ENCODE measurements at places on chromosomes 16 and 17.

DNA sequence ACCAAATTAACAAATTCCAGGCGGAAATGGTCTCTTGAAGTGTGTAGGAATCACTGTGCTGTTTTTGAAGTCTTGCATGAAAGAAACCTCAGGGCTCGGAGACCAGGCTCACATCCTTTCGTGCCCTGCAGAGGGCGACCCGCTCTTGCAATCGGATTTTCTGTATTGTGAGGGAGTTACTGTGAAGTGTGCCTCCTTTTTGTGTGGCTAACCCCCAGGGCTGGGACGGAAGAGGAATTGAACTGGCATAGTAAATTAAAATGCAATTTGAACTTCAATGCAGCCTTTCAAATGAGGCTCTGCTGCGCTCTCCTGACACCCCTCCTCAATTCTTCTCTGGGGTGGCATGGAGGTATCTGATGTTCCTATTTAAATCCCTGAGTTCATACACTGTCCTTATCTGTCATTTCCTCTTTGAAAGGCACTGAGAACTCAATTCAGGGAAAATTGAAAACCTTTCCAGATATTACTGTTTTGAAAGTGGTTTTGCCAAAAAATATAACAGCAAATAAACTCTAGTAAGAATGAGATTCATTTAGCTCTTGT, 51.5 kb upstream of the MGAT5B start:
- DNase-seq: peak; percentile 64

GRCh38 chr17:62648251-62648955, 20.9 kb downstream of the MRC2 start:
- DNase-seq: no peak

DNA sequence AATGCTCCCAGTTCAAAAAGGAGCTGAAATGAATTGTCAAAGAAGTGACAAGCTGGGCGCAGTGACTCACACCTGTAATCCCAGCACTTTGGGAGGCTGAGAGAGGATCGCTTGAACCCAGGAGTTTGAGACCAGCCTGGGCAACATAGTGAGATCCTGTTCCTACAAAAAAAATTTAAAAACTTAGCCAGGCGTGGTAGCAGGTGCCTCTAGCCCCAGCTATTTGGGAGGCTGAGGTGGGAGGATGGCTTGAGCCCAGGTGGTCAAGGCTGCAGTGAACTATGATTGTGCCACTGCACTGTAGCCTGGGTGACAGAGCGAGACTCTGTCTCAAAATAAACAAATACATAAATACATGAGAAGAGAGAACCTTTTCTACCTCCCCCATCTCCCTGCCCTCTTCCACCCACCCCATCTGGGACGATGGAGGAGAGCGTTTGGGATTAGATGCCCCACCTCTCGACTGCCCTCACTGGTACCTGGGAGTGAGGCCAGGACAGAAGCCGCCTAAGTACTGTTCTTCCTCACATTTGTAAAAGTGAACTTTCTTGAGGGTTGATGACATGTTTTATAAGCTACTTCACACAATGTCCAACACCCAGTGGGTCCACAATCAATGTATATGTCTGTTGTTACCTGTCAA, 2.4 kb downstream of the IL4R start:
- DNase-seq: no peak

- DNase-seq: no peak
Measured at GRCh38 chr16:52407778-52408177, 139.2 kb downstream of the TOX3 start.

DNA sequence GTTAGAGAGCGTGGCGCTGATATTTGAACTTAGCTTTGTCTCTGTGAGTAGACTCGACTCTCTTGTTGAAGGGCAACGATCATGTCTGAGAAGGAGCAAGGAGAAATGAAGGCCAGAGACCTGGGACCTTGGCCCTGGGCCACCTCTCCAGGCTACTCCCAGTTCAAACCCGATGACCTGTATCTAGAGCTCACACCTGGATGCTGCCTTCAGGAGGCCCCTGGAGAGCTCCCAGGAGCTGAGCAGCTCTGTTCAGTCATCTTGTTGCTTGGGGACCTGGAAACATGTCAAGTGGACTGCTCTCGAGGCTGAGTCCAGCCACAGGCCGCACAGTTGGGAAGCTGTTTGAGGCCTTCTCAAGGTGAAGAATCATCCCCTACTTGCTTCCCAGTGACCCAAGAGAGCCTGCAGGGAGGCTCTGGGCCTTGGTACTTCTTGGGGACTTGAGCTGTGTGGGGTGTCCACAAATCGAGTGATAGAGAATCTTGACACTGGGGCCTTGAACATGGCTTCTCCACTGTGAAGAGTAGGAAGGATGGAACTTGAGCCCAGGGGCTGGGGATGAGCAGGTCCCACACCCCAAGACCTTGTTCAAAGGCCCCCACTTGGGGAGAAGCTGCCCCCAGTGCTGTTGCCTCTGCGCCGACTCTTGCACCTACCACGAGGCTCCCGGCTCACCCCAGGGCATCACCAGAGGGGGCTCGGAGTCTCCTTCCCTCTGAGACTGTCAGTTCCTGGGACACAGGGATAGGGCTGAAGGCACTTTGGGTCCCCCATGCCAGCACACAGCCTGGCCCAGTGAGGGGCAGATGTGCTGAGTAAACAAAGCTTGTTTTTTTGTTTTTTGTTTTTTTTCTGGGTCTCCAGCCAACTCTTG, 112.1 kb downstream of the IRX5 start:
- DNase-seq: no peak

GRCh38 chr17:1208966-1209365, 29.2 kb upstream of the ABR start:
- DNase-seq: no peak

DNA sequence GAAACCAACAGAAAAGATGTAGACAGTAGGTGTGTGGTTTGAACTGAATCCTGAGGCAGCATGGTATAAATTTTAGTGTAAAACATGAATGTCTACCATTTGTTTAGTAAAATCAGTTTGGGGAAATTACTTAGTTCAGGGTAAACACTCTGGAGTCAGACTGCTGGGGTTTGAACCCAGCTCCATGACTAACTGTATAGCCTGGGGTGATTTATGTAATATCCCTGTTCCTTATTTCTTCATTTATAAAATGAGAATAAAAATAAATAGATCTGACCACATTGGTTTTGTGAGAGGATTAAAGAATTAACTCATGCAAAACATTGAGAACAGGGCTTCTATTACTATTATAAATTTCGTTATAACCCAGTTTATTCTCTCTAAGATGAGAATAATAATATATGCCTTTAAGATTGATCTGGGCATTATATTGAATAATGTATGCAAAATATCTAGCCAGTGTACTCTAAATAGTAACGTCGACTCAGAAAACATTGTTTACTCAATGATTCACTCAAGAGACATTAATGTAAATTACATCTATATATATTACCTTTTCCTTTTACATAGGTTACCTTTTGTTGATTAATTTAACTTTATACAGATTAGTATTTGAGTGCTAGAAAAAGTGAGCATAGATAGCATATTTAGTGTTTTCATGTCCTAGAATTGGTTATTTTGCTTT, 120.6 kb upstream of the KCNJ16 start:
- no peak for DNase-seq

DNA sequence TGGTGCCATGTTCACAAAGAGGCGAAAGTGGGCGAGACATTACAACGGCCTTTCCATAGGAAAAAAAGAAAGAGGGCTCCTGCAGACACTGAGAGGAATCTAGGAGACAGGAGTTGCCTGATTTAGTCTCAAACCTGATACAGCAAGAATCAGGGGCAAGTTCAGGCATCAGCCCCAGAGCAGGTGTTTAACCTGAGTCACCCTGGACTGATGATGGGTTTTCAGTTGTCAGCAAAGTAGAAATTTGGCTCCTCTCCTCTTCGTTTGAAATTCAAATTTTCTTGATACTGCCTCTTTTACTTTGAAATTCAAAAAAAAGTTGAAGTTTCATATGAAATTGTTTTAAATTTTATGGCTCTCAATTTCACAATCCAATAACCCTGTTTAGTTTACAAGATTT, 189.5 kb downstream of the ABCC12 start:
- DNase-seq: no peak

All from GM12865 (cell line).